Cortex of kidney (tissue), 1 donor: ENCODE measurements at places on chromosomes 12 and 14.

DNA sequence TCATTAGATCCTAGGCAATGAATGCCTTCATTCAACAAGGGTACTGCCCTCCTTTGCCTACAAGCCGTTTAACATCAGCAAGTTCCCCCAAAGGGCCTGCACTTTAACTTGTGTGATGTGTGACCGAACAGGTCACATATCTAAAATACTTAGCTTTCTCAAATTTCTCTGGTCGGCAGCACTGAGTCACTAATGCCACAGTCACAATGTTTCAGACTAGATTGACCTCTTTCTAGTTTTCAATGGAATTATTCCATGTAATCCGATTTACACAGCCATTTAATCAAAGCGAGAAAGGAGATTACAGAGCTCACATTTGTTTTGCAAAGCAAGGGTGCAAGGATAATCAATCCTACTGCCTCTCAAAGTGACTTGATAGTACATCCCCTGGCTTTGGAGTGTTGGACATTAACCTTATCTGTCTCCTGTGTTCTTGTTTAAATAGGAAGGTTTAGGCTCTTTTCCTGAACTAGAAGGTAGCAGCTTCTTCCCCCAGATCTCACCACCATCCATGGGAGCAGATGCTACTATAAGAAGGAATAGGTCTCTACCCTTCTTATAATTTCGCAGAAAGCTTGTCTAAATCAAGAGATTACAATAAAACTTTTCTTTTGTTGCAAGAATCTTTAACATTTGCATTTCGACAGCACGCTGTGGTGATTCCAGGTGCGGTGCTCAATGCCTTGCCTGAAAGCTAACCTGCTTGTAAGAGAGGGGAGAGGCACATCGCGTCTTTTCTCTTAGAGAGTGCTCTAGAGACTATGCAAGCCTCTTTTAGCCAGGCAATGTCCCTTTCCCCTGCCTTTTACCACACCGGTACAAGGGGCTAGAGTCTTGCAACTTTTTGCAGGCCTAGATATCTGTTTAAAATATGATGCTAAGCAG is 1.8 kb downstream of the KITLG start:
- no peak for DNase-seq

- no peak for DNase-seq
These were observed 12.1 kb upstream of the GALNT16 start for GRCh38 chr14:69247676-69248440.

DNA sequence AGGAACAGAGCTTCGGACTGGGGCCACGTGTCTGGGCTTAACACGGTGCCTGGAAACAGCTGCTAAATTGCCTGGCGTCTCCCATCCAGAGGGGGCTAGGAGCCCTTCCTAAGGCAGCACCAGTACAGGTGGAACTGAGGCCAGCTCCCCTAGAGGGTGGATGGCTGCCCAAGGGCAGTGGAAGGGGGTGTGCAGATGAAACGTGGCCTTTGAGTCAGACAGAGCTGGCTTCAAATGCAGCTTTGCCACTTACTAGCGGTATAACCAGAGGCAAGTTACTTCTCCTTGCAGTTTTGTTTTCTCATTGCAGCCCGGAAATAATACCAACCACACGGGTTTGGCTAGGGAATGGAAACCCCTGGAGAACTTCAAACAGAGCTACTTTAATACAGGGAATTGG is 59.3 kb upstream of the SLC24A4 start:
- no peak for DNase-seq

DNA sequence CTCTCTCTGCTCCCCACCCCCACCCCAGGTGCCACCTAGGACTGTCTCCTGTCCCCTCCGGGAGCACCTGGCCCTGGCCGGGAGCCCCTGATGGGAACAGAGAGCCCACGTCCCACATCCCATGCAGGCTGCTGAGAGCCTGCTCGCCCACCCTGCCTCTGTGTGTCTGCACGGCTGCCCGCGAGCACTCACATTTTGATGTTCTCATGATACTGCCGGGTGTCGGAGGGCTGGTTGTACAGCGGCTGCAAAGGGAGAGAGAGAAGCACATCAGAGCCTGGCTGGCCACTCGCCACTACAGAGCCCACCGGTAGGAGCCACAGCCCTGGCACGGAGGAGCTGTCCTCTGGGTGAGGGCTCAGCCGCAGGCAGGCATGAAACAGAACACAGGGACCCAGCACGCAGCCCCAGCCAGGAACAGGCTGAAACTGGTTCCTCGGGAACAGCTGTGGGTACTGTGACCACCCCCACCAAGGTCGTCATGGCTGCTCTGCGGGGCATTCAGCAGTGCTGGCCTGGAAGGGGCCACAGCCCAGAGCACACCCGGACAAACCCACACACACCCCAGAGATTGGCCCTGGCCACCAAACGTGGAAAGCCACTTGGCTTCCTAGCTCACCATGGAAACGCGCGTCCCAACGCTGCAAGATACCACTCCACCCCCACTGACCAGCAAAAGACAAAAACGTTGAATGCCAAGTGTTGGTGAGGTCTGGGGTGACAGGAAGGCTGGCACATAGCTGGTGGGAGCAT is 117.6 kb downstream of the NCOR2 start:
- DNase-seq = no peak

DNA sequence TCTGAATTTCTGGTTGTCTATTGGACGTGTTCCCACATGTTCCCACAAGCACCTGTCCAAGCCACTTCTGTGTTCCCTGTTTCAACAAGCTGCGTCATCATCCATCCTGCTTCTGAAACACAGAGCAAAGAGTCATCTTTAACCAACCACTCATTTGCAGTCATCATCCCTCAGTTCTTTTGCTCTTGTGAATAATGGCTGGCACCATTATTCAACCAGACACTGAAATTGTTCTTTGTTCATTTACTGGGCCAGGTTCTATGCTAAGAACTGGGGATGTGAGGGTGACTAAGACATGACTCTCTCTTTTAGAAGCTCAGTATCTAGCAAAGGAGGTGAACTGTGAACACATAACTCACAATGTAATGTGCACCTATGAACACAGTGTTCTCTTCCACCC is 40.7 kb upstream of the ANO4 start:
- no peak for DNase-seq

GRCh38 chr12:11862798-11863197 is 207.9 kb upstream of the BCL2L14 start:
- no peak for DNase-seq

- DNase-seq = no peak
These were observed 296.5 kb downstream of the ERC1 start for GRCh38 chr12:1287446-1287975.
